Fibroblast of the conjunctiva (primary cell): ENCODE measurements at places on chromosomes 2 and 18.

DNA sequence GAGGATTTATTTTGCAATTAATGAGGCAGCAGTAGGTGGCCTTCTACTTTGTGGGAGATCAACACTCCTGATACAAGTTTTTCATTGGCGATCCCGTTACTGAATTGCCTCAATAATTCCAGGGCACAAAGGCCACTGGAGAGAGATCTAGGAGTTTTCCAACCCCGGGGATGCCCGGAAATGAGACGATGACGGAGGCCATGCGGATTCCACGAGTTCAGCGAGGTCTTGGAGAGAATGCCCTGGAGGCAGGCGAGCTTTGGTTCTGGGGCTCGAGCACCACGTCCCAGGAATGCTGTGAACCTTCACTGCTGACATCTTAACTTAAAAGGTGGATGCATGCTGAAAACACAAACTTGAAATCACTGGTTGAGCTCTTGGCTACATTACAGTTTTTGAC, 74.2 kb downstream of the LDLRAD4 start:
- DNase-seq: no peak

DNA sequence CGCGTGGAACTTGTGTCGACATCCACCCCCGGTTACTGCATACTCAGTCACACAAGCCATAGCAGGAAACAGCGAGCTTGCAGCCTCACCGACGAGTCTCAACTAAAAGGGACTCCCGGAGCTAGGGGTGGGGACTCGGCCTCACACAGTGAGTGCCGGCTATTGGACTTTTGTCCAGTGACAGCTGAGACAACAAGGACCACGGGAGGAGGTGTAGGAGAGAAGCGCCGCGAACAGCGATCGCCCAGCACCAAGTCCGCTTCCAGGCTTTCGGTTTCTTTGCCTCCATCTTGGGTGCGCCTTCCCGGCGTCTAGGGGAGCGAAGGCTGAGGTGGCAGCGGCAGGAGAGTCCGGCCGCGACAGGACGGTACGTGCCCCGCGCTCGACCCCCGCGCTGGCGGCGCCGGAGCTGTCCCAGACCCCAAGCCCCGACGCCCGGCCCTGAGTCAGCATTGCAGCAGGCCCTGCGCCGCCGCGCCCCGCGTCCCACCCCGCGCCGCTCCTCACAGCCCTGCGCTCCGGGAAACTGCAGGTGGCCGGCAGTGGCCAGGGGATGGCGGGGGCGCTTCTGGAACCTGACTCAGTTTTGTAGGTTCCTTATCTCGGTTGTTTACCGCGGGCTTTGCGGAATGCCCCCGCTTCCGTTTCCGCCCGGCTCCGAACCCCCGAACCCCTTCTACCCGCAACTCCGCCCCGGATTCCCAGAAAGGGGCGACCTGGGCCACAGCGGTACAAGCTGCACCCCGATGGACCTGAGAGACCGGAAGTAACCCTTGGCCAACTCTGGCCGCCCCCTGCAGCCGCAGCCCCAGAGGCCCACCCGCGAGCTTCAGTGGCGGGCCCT, at the start of gene CFLAR:
TSS of gene CFLAR (plus strand) at position 50 of the 844 bp plus-strand sequence. CDS start 13,702 bp downstream, outside the sequence.
- peak; percentile 49 for DNase-seq

- no peak for DNase-seq
Measured at GRCh38 chr2:224395620-224396390, 6.1 kb downstream of the FAM124B start.

DNA sequence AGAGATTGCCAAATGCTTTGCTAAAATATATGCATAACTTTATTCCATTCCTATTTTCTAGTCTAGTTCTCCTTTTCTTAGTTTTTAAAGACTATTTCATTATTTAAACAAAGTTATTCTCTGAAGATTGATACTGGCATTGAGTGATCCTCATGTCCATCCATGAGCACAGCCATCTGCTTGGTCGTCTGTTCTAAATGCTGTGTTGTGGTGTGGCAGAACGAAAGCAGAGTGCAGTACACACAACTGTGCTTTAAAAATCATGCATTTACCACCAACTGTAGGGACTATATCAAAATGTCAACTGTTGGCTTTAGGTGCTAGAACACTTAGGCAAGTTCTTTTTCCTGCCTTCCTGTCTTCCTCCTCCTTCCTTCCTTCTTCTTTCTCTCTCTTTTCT, 226.6 kb downstream of the ACKR3 start:
- no peak for DNase-seq

DNA sequence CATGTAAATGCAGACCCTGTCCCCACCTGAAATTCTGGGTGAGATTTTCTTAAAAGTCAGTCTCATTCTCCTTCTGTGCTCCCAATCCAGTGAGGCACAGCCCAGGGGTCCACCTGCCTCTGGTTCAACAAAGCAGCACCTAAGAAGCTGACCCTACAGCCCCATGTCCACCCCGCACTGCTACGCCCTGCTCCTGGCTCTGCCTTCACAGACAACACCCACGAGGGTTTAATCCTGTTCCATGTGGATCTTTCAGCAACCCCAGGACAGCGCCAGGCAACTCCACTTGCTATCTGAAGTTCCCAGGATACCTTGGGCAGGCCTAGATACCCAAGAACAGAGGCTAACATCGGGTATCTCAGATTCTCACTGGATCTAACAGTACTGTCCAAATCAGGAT, 44.9 kb downstream of the HDLBP start:
- DNase-seq: no peak

DNA sequence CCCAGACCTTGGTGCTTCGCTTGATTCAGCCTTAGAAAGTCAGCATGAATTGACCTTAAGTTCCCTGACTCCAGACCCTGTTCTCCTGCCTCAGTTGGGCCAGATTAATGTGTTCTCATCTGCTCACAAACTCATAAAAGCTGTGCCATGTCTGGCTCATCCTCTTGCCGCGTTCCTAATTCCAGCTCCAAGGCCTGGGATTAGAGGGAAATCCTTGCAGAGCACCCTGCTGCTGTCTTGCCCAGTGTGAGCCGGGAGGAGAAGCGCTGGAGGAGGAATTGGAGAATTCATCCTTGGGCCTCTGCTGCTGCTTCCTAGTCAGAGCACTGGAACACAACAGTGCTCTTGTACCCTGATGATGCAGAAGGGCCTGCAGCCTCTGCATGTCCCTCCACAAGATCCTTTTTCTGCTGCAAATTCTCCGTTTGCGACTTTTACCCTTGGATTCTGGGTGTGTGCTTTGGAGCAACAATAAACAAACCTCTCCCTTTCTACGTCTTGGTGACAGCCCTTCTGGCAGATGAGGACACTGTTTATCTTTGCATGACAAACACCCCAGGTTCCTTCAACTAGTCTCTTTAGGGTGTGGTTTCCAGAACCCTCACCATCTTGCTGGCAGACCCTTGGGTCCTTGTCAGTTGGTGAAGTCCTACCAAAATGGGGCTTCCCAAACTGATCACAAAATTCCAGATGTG, 46.9 kb upstream of the CNGA3 start:
- no peak for DNase-seq
